Osteocyte (in vitro differentiated cells): ENCODE measurements at places on chromosomes 12 and 14. TPM values are rescaled to one million over a fixed set of nuclear protein-coding genes. Genes with fewer than 3 reads are reported as not detected.

DNA sequence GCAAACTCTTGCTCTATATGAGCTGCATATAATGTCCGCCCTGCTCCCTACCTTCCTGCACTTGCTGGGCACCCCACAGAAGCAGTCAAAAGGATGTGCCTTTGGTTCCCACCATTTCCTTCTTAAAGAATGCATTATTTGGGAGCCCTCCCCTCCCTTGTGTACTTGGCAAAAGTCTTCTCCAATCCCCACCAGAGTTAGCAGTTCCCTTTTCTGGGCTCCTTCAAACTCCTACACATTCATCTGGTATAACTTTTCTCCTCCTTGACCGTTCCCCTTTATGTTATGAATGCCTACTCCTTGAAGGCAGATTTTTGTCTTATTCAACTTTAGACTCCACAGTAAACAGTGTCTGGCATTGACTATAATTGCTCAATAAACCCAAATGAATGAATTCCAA lies 27.8 kb downstream of the AREL1 start:
- no peak overlapping the region for H3K27ac ChIP-seq
- DNase-seq = no peak
- H3K4me1 ChIP-seq = no peaks in the 10 kb centered on the region
- H3K36me3 ChIP-seq = peaks cover 47% of the 10 kb centered on the region
- H3K27me3 ChIP-seq = no peaks in the 10 kb centered on the region
- no peak overlapping the region for H3K4me3 ChIP-seq

DNA sequence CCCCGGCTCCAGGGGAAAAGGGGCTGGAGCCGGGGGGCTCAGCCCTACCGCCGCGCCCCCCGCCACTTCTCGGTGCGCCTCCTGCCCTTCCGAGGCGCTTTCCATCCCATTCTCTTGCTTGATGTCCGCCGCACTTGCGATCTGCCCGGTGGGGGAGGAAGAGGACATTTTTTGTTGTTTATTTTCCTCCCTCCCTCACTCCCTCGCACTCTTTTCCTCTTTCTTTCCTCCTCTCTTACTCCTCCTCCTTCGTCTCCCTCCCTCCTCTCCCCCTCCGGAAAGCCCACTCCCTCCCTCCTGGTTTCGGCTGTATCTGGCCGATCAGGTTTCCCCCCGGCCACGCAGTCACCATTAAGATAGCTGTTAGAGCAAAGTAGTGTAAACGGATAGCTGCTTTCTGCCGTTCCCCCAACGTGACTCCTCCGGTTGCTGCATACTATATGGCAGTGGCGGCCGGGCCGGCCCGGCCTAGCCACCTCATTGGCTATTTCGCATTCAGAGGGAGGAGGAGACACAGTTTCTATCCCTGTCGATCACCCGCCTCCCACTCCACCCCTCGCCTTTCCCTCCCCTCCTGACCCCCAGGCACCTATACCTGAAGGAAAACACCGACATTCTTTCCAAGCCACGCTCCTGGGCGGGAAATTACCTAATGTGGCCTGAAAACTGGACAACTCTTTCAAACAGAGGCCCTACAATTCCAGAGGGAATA lies at the start of gene SIX4:
Gene SIX4 (minus strand): TSS at position 445 of the 712 bp plus-strand sequence. CDS start 277 bp downstream, at position 168.
- no peaks in the 10 kb centered on the region for H3K27me3 ChIP-seq
- H3K27ac ChIP-seq = peak within 1 kb of the TSS; percentile 98
- DNase-seq = peak; percentile 90

The CATSPERB gene
- total RNA-seq = not detected in 2 replicates

- no peak overlapping the region for H3K27ac ChIP-seq
- no peak for DNase-seq
- no peaks in the 10 kb centered on the region for H3K36me3 ChIP-seq
- no peak overlapping the region for H3K4me3 ChIP-seq
These were observed 167.9 kb upstream of the AVPR1A start for GRCh38 chr12:63318933-63319332.

DNA sequence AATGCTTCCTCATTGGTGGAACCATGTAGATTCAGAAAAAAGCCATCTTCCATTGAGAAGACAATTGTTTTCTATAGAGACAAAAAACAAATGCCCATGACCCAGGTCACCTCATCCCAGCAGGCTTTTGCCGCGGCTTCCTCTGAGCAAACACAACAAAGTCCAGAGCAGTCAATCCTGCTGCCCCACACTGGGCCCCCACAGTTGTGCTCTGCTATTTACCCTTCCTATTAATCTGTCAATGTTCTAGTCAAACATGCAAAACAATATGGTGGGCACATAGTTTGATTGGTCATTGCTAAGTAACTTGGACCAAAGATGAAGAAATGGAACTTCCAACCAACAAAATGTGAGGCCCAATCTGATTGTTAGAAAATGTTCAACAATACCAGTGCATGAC lies 20.7 kb downstream of the C12orf42 start:
- H3K27ac ChIP-seq = no peak overlapping the region
- no peaks in the 10 kb centered on the region for H3K4me1 ChIP-seq
- H3K4me3 ChIP-seq = no peak overlapping the region
- no peaks in the 10 kb centered on the region for H3K36me3 ChIP-seq
- no peak for DNase-seq
- H3K27me3 ChIP-seq = no peaks in the 10 kb centered on the region

The HOXC13 gene
- total RNA-seq = not detected in 2 replicates
